ENCODE measurements at places on chromosomes 6 and 20. TPM values are rescaled to one million over a fixed set of nuclear protein-coding genes. Genes with fewer than 3 reads are reported as not detected.
A peak's percentile ranks its signal among the peaks of the same experiment; 100 is the strongest.

TEAD3 gene
- total RNA-seq: 0.20 TPM

TENT5A gene
- 6.6 TPM for total RNA-seq

CCN5 gene
- not detected for total RNA-seq

RFX6 gene
- total RNA-seq: not detected

PPIL6 gene
- total RNA-seq: 0.52 TPM

TFAP2D gene
- not detected for total RNA-seq

CAPN11 gene
- not detected for total RNA-seq

ETV7 gene
- 3.1 TPM for total RNA-seq

GRCh38 chr6:149482545-149483333 lies 2.1 kb downstream of the ZC3H12D start:
- DNase-seq: peak; percentile 40
- peak overlapping the region; percentile 82 for H3K4me3 ChIP-seq
- H3K36me3 ChIP-seq: no peaks in the 10 kb centered on the region

GRCh38 chr20:4434681-4435080 lies 287.0 kb upstream of the PRND start:
- no peak overlapping the region for H3K27ac ChIP-seq
- no peak for DNase-seq
- no peak overlapping the region for H3K4me3 ChIP-seq
- H3K36me3 ChIP-seq: no peaks in the 10 kb centered on the region
- H3K4me1 ChIP-seq: no peaks in the 10 kb centered on the region

DNA sequence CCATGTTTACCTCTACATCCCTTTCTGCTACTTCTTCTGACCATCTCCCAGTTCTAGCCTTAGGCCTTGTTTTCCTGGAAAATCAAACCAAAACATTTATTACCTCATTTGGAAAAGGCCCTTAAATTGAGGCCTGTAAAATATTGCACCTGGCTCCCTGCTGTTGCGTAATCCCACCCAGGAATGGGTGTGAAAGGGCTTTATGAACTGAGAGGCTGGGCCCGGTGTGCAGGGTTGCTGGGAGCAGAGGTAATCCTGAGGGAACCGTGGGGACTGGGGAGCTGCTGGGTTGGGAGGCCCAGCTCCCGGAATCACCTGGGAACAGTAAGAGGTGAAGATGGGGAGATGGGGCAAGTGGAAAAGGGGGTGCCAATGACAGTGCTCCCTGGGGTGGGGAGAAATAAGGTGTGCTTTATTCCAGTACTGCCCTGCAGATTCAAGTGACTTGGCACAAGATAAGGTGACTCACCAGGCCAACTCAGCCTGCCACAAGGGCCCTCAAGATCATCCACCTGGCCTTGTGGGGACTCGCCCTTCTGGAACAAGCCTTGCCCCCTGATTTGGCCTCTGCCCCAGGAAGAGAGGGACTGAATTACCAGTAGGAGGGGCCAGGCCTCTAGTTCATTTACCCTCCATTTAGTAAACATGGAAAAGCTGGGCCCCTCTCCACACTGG lies 44.2 kb downstream of the KCNK5 start:
- DNase-seq: no peak
- H3K27me3 ChIP-seq: no peaks in the 10 kb centered on the region
- no peak overlapping the region for H3K27ac ChIP-seq
- H3K4me3 ChIP-seq: no peak overlapping the region

- no peak for DNase-seq
- peaks cover 53% of the 10 kb centered on the region for H3K4me1 ChIP-seq
- H3K36me3 ChIP-seq: no peaks in the 10 kb centered on the region
Measured at GRCh38 chr20:3783068-3783489, 1.8 kb upstream of the SPEF1 start.

- H3K4me1 ChIP-seq: no peaks in the 10 kb centered on the region
- no peak overlapping the region for H3K27ac ChIP-seq
- H3K36me3 ChIP-seq: no peaks in the 10 kb centered on the region
- no peaks in the 10 kb centered on the region for H3K27me3 ChIP-seq
- no peak overlapping the region for H3K4me3 ChIP-seq
Measured at GRCh38 chr6:9783567-9783966, 631.3 kb downstream of the TFAP2A start.

GRCh38 chr6:146273490-146273889 lies 244.6 kb downstream of the GRM1 start:
- H3K4me3 ChIP-seq: no peak overlapping the region
- DNase-seq: no peak
- no peaks in the 10 kb centered on the region for H3K4me1 ChIP-seq
- no peaks in the 10 kb centered on the region for H3K27me3 ChIP-seq
- H3K27ac ChIP-seq: no peak overlapping the region

DNA sequence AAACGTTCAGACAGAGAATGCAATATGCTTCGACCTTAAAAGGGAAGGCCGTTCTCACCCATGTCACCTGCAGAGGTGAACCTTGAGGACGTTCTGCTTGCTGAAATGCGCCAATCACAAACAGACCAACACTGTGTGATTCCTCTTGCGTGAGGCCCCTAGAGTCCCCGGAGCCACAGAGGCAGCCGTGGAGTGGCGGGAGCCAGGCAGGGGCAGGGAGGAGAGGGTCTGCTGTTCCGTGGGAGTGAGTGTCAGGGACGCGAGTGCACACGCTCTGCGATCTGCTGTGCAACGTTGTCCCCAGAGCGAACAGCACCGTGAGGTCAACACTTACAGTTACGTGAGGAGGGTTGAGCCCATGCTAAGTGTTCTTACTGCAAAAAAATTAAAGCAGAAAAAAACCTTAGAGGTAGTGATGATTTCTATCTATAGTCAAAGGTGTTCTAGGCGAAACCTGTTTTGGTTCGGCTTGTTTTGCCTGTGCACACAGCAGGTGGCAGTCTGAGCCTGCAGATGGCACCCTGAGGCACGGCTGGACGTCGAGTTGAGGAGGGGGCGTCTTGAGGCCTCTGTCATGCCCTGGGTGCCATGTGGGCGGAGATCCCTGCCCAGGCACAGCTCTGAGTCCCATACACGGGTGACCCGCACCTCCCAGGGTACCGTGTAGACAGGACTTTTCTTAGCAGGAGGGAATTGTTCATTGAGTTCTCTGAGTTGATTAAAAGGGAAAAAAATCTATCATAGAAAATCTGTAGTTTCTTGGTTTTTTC lies 71.7 kb upstream of the FRMD1 start:
- no peaks in the 10 kb centered on the region for H3K4me1 ChIP-seq
- no peaks in the 10 kb centered on the region for H3K27me3 ChIP-seq
- no peak overlapping the region for H3K27ac ChIP-seq
- DNase-seq: no peak
- H3K4me3 ChIP-seq: no peak overlapping the region
- H3K36me3 ChIP-seq: no peaks in the 10 kb centered on the region

- peaks cover 14% of the 10 kb centered on the region for H3K36me3 ChIP-seq
- H3K27ac ChIP-seq: no peak overlapping the region
- no peaks in the 10 kb centered on the region for H3K27me3 ChIP-seq
- H3K4me3 ChIP-seq: no peak overlapping the region
- peaks cover 6% of the 10 kb centered on the region for H3K4me1 ChIP-seq
Measured at GRCh38 chr6:107866606-107867301, 42.6 kb upstream of the SCML4 start.

- H3K36me3 ChIP-seq: no peaks in the 10 kb centered on the region
- H3K27ac ChIP-seq: no peak overlapping the region
- no peaks in the 10 kb centered on the region for H3K4me1 ChIP-seq
Measured at GRCh38 chr20:50004229-50004628, 21.4 kb downstream of the SNAI1 start.

DNA sequence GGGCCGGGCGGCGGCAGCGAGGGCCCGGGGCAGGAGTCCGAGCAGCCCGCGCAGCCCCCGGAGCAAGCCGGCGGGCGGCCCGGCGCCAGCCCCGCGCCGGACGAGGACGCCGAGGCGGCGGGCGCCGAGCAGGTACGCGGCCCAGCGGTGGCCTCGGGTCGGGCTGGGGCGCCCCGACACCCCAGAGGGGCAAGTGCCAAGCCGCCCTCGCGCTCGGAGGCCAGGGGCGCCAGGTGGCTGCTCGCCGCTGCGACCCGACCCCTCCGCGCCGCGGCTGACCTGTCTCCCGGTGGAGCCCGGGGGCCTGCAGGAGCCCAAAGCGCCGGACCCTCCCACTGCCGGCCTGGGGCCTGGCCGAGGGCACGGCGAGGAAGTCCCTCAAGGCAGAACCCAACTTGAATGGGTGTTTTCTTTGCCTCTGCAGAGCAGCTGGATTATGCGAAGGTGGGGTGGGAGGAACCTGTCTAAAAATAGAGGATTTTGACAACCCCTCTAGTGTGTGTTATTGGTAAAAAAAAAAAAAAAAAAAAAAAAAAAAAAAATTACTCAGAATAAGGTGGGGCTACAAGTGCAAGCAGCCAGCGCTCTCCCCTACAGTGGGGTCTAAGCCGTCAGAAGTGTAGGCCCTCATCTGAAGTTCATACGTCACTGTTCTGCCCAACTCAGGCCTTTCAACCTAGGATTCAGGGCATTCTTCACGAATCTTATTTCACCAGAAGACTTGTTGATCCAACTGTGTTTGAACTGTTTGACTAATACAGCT lies 609 bp downstream of the OGFRL1 start:
- H3K27ac ChIP-seq: no peak overlapping the region
- no peaks in the 10 kb centered on the region for H3K27me3 ChIP-seq
- H3K4me3 ChIP-seq: peak overlapping the region; percentile 41
- H3K4me1 ChIP-seq: peaks cover 40% of the 10 kb centered on the region
- peak; percentile 30 for DNase-seq

GRCh38 chr20:50191065-50191543 lies 474 bp downstream of the CEBPB start:
- peak overlapping the region; percentile 70 for H3K27ac ChIP-seq
- peaks cover 34% of the 10 kb centered on the region for H3K4me1 ChIP-seq
- H3K36me3 ChIP-seq: peaks cover 3% of the 10 kb centered on the region
- DNase-seq: peak; percentile 62
- H3K4me3 ChIP-seq: no peak overlapping the region

DNA sequence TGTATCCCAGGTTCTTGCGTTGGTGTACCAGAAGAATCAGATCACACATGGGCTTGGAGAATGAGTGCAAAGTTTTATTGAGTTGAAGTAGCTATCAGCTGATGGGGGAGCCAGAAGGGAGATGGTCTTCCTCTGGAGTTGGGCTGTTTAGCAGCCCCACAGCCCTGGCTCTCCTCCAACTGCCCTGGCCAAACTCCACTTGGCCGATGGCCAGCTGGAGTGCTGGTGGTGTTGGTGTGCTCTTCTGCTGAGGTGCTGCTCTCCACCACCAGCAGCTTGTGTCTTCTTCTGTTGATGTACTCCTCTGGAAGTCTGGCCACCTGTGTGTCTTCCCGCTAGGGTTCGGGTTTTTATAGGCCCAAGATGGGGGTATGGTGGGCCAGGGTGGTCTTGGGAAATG lies 172.8 kb downstream of the TINAG start:
- no peak for DNase-seq
- no peaks in the 10 kb centered on the region for H3K27me3 ChIP-seq
- no peak overlapping the region for H3K27ac ChIP-seq
- no peaks in the 10 kb centered on the region for H3K36me3 ChIP-seq
- no peak overlapping the region for H3K4me3 ChIP-seq
- H3K4me1 ChIP-seq: no peaks in the 10 kb centered on the region

GRCh38 chr6:41972826-41973225 lies 31.2 kb upstream of the CCND3 start:
- H3K4me3 ChIP-seq: no peak overlapping the region
- H3K27me3 ChIP-seq: no peaks in the 10 kb centered on the region
- H3K4me1 ChIP-seq: peaks cover 72% of the 10 kb centered on the region
- no peak overlapping the region for H3K27ac ChIP-seq

GRCh38 chr6:151209071-151209831 lies 30.5 kb upstream of the AKAP12 start:
- H3K36me3 ChIP-seq: no peaks in the 10 kb centered on the region
- no peaks in the 10 kb centered on the region for H3K4me1 ChIP-seq
- no peak overlapping the region for H3K27ac ChIP-seq
- H3K4me3 ChIP-seq: no peak overlapping the region
- no peak for DNase-seq

GRCh38 chr20:49835031-49835430 lies 22.4 kb downstream of the SLC9A8 start:
- H3K4me1 ChIP-seq: no peaks in the 10 kb centered on the region

- DNase-seq: no peak
- H3K27me3 ChIP-seq: no peaks in the 10 kb centered on the region
- no peak overlapping the region for H3K4me3 ChIP-seq
- H3K4me1 ChIP-seq: no peaks in the 10 kb centered on the region
Measured at GRCh38 chr6:74505391-74505790, 700.5 kb downstream of the COL12A1 start.

GRCh38 chr6:156348424-156348823 lies 428.8 kb upstream of the ARID1B start:
- H3K4me1 ChIP-seq: no peaks in the 10 kb centered on the region
- H3K36me3 ChIP-seq: no peaks in the 10 kb centered on the region
- no peak overlapping the region for H3K27ac ChIP-seq
- no peak overlapping the region for H3K4me3 ChIP-seq
